ENCODE measurements at places on chromosomes 12 and 14.

DNA sequence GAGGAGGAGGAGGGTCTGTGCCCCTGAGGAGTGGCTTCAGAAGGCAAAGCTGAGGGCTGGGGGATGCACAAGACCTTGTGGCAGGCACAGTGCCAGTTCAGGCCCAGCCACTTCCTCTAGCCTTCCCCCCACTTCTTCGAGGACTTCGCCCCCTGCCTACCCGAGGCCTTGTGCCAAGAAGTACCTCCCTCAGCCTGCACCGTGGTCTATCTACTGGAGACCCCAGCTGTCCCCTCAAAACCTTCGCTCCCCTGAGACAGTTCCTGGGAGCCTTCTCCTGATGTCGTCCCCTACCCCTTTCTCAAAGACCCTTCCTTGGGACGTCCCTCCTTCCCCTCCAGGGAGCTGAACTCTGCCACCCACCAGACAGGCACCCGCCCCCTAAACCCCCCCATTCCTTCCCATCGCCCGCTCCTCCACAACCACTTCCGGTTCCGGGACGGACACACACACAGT, 604 bp downstream of the ZNF384 start:
- no peak for ATAC-seq

- peak; percentile 21 for ATAC-seq
These were observed 65.1 kb upstream of the GZMB start for GRCh38 chr14:24699052-24699451.

DNA sequence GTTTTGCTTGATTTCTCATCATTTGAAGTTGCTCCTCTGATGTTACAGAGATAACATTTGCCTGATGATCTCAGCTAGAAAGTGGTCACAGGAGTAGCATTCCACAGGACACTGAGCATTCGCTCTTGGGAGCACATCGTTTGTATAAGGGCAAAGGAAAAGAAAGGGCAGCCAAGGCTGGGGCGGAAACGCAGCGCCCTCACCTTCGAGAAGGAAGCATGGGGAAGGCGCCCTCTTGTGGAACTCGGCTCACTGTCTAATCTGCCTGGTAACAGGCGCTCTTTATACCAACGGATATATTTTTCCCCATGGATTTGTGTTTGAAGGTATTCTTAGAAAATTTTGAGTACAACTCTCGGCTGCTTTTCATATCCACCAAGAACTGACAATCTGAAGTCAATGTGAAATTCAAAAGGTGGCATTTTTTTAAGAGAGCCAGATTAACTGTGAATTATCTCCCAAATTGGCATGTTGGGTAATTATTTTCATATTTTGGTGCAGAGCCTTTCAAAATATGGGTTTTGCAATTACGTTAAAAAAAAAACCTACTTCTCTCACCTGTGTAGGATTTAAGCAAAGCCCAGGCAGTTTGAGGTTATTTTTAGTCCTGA, 172.7 kb downstream of the CAND1 start:
- peak; percentile 88 for ATAC-seq

- ATAC-seq: no peak
These were observed 168.3 kb upstream of the SYT1 start for GRCh38 chr12:78696267-78696666.

DNA sequence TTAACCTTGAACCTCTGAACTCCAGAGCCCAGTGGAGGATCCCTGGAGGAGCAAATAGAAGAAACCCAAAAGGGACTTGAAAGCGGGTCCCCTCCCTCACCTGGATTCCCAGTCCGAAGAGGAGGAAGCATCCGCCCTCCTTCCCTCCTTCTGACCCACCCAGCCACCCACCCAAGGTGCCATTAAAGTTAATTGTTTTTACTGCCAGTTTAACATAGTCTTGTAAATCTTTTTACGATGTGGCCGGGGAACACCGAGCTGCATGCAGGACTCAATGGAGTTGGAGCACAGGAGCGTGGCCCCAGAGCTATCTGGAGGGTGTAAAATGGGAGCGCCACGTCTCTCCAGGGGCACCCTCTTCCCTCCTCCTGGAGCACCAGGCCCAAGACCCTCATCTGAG, 49.9 kb upstream of the TBX3 start:
- ATAC-seq: no peak

DNA sequence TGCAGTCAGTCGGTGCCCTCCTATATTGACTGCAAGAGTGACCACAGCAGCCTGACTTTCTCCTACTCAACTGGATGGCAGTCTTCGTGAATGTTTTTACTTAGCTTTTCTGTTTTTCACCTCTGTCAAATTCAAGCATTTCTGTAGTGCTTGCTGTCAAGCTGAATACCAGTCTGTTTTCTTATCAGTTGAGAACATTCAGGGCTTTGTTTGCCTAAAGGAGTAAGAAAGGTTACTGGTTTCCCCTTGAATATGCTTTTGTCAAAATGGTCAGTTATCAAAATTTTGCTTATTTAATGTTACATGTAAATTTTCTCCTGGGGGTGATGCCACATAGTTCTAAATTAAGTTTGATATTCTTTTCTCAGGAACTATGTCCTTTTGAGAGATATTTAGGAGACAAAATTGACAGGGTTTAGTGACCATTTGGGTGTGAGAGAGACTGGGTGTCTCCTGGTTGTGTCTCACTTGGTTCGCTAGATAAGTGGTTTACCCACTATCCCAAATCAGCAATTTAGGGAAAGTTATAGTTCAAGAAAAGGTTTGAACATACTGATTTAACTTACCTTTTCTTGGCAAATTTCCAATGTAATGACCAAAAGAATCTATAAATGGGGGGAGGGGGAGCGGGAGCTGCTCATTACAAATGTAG, 366.3 kb downstream of the TMTC2 start:
- ATAC-seq: no peak

GRCh38 chr12:3748620-3749019, 4.3 kb downstream of the CRACR2A start:
- no peak for ATAC-seq

DNA sequence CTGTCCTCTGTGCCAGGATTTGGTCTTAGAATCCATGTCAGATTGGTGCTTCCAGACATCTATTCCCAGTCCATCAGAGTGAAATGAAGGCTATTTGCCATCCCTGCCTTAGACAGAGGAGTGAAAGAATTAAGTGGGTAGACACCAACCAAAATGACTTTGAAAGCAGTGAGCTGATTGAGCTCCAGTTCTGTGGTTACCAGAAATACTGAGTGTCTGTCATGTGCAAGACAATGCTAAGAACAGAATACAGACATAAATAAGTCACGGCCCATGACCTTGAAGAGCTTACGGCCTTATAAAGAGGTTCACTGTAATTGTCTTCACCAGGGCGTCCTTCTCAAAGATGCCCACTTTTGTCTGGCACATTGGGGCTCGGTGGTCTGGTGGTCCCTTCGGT, 21.6 kb upstream of the MANSC4 start:
- ATAC-seq: peak; percentile 34

GRCh38 chr12:131424270-131424669, 286.6 kb upstream of the SFSWAP start:
- ATAC-seq: no peak

DNA sequence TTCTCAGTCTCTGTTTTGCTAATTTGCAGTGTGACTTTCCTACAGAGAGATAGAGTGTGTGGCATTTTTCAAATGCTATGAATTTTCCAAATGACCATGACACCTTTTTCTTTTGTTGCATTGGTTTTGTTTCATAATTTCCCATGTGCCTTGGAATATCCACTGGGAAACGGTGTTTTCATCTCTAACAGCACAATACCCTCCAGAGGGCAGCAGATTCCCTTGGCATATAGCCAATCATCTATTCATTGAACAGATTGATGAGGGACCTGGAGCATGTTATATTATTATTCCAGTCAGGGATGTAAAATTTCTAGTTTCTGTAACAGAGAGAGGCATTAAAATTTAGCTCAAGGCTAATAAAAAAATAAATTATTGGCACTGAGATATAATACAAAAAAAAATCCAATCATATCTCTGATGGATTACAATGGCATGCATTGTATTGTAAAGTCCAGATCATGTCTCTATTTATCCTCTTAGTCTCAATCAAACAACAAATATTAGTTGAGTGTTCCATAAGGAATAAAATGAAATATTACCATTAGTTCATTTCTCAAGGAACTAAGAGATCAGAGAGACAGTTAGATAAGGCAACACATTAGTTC, 29.6 kb upstream of the NTN4 start:
- no peak for ATAC-seq

DNA sequence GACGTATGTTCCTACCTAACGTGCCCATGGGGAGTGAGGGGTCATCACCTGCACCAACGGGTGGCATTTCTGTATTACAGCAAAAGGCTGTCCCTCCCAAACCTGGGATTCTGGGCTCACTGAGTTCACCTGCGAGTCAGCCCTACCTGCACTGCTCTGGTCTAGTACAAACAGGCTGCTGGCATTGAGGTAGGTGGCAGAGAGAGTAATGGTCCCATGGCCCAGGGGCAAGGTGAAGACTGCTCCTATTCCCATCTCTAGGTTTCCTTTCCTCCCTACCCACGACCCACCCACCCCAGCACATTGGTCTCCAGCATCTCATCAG, 421 bp downstream of the SUOX start:
- no peak for ATAC-seq

DNA sequence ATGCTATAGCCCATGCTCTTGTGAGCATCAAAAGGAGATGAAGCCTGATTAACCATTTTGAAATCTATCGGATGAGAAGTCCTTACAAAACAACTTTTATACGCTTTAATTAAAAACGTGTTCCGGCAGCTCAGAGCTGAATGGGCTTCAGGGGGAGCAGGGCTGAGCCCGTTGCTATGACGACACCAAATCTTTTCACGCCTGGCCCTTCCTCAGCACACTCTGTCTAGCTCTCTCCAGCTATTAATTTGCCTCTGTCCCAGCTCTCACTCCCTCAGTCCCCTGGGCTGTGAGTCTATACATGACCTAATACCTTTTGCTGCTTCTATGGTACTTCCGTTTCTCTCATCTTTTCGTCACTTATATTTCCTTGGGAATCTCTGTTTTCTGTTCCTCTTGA, 15.8 kb downstream of the FOXA1 start:
- no peak for ATAC-seq

GRCh38 chr14:33657476-33657875, 293.4 kb downstream of the EGLN3 start:
- no peak for ATAC-seq

DNA sequence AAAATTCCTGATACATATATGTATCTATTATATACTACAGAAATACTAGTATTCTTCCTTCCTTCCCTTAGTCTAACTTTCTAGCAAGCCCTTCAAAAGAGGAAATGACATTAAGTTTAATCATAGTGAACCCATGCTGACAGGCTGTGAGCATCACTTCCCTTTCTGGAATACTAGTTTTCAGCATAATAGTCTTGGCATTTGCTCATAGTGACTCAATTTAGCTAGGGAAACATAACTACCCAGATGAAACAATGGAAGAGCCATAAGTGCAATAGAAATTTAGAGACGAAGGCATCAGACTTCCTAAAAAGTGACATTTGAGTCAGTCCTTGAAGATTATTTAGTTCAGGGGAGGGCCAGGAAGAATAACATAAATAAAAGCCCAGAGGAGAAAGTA, 184.5 kb upstream of the CRY1 start:
- no peak for ATAC-seq

GRCh38 chr12:88630561-88630960, 50.3 kb upstream of the KITLG start:
- no peak for ATAC-seq

DNA sequence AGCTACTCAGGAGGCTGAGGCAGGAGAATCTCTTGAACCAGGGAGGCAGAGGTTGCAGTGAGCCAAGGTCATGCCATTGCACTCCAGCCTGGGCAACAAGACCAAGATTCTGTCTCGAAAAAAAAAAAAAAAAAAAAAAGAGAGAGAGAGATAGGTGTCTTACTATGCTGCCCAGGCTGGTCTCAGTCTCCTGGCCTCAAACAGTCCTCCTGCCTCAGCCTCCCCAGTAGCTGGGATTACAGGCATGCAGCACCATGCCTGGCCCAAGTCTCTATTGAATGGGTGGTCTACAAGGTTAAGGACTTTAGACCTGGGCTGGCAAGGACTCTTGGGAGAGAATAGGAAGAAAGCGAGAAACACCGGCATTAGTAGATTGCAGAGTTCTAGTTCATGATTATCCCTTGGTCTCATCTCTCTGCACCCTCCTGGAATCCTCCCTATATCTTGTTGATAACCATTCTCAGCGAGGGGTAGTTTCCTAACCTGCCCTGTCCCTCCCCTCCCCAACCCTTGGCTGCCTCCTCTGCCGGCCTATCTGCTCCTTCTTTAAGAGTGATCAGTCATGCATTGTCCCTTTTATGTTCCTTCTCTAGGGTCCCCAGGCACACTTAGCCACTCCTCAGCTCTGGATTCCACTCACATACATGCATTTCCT, 128.1 kb upstream of the MAP1LC3B2 start:
- ATAC-seq: no peak

- peak; percentile 59 for ATAC-seq
These were observed 24.6 kb downstream of the TMEM19 start for GRCh38 chr12:71710276-71711125.

DNA sequence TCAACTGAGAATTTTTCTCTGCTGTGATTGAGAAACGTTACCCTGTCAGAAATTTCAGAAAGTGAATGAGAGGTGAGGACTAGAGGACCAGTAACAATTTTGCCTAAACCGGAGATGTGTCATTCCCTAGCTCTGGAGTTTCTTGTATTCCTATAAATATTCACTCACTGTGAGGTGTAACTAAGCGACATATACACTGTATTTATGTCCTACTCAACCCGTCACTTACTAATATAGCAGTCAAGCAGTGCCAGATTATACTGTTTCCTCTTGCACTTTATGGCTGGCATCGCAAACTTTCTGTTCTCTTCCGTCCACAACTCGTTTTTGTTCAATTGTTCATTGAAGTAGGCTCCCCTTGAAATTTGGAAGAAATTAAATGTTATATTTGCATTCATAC, 192.9 kb downstream of the NOVA1 start:
- no peak for ATAC-seq

DNA sequence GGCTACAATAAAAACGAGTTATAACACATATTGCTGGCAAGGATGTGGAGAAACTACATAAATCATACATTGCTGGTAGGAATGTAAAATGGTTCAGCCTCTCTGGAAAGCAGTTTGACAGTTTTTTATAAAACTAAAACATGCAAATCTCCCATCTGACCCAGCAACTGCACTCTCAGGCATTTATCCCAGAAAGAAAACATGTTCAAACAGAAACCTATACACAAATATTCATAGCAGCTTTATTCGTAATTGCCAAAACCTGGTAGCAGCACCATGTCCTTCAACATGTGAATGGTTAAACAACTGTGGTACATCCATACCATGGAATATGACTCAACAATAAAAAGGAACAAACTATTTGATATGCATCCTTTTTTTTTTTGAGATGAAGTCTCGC, 10.1 kb upstream of the TMCC3 start:
- ATAC-seq: no peak

- no peak for ATAC-seq
These were observed 45.2 kb downstream of the FOXN3 start for GRCh38 chr14:89371585-89372511.

All from activated CD4-positive, CD25-positive, alpha-beta regulatory T cell treated with anti-CD3 and anti-CD28 coated beads, Interleukin-2, amount 50 U/mL, for 24 hours (primary cell).